ENCODE measurements at places on chromosomes 7 and 10.

- no peak for DNase-seq
These were observed 467.4 kb downstream of the TYW1 start for GRCh38 chr7:67463983-67464382.

- no peak for DNase-seq
These were observed 14.9 kb downstream of the DYDC2 start for GRCh38 chr10:80371467-80371866.

- no peak for DNase-seq
These were observed 14.4 kb downstream of the TAS2R41 start for GRCh38 chr7:143492043-143492471.

DNA sequence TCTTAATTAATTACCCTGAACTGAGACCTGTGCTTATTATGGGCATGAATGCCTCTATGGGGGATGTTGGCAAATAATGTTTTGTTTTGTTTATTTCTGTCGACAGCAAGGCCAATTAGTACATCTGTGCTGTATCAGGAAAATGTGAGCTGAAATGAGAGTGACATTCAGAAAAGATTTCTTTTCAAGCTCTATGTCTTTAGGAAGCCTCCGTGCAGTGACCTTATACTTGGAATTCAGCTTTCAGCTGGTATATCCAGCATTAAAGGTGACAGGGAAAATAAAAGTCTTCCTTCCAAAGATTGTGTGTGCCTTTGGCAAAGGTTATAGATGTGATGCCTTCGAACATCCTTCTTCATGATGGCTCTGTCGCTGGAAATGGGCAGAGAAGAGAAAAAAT, 1061.1 kb downstream of the SORCS3 start:
- no peak for DNase-seq

DNA sequence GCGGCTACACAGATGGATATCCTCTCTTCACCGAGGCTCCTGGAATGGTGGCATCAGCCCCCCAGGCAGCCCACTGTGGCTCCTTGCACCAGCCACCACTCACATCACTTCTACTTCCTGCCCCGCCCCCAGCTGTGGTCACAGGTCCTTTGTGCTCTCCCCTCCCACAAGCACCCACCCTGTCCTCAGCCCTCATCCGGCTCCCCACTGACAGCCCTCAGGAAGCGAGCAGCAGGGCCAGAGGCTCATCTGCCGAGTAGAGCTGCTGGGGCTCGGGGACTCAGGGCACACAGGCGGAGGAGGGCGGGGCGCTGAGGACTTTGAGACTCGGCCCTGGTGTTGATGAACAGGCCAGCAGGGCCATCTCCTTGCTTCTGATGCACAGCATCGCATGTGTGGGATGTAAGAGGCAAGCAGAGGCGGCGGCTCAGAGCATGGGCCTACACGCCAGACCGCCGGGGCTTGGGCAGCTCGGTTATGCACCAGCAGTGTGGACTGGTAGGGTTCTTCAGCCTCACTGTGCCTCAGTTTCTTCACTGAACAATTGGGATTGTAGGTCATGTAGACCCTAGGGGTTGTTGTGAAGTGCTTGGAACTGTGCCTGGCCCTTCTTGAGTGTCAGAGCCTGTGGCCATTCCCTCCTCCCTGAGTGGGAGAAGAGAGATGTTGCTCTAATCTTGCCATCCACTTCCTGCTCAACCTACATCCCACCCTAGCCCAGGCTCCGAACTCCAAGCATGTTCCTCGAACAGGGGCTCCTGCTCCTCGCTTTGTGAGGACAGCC, at the start of gene PRF1:
Gene PRF1, minus strand, starts transcription at position 77 of the 784 bp plus-strand sequence. CDS start 1,839 bp downstream, outside the sequence.
- DNase-seq: no peak

DNA sequence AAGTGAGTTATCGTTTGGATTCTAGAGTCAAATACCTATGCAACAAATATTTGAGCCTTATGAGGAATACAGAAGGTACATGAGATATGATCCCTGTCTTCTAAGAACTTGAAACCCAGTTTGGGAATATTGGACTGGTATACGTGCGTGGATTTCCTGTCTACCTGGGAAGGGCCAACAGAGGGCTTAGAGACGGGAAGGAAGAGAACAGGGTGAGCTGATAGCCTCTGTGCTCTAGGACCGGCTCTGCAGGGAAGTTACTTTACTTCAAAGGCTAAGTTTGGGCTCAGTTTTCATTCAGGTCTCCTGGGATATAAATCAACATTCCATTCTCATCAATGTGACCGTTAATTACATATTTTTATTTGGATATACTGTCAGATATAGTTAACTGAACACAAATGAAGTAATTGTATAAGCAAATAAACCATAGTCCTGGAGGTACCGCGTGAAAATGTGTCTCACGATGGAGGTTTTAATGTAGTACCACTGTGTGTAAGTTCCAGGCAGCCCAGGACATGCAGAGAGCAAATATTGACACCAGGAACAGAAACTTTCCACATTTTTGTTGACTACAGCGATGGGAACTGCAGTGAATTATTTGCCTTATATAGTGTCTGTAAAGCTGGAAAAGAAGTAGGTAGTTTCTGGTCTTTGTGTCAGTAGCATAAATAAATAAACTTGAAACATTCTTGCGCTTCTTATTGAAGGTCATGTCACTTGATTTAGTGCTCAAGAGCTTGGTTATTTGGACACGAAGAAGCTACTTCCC, 8.6 kb downstream of the CHST12 start:
- DNase-seq: no peak

- no peak for DNase-seq
These were observed 541.7 kb upstream of the SORCS1 start for GRCh38 chr10:107706096-107706725.

DNA sequence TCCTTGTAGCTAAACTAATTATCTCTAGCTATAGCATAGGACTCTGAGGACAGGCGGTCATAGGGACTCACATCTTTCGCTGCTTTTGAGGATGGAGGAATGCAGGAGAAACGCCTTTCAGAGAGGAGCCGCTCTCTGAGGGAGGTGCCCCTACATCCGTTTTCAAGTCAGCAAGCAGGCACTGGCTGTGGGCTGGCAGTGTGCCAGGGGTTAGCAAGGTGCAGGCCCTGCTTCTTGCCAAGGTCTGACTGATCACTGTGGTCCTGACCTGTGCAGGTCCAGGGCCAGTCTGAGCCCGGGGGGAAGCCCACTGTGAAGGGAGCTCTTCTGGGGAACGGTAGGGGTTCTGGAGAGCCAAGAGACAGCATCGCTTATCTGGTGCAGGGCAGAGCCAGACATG, 89.4 kb downstream of the SH3PXD2A start:
- no peak for DNase-seq
